ENCODE measurements at places on chromosomes 1 and 21. TPM values are rescaled to one million over a fixed set of nuclear protein-coding genes. Genes with fewer than 3 reads are reported as not detected.

DNA sequence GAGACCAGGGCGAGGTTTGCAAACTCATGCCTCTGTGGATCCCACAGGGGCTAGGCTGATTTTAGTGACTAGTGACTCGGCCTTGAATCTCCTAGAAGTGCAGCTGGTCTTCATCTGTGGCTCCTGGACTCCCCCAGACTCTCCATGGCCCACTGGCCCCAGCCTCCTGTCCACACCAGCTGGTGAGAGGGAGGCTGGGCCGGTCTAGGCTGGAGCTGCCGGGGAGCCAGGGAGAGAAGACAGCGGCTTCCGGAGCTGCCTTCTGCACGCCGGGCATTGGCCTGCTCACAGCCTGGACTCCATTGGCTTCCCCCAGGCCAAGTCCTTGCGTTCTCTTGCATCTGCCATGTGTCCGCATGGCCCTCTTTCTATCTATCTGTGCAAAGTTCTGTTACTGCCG, 52.1 kb upstream of the COL6A1 start:
- H3K4me3 ChIP-seq: no peak overlapping the region
- no peak overlapping the region for H3K27ac ChIP-seq
- no peaks in the 10 kb centered on the region for H3K27me3 ChIP-seq
- no peaks in the 10 kb centered on the region for H3K4me1 ChIP-seq
- H3K36me3 ChIP-seq: no peaks in the 10 kb centered on the region
- DNase-seq: no peak

The CFAP74 gene
- not detected for polyA plus RNA-seq

DNA sequence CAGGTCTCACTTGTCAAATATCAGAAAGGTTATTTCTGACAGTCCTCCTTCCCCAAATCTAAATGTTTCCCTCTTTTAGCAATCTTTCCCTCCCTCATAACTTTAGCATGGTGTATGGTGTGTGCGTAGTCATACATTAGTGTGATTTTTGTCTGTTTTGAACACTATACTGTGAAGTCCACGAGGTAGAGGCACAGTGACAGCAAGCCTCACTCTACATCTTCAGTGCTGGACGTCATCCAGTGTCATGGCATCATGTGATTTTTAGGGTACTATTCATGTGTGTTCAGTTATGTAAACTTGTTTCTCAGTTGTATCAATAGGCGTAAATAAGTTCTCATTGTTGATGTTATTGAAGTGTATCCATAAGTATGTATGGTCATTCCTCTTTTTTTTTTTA, 39.1 kb downstream of the DYRK1A start:
- H3K27ac ChIP-seq: no peak overlapping the region
- no peaks in the 10 kb centered on the region for H3K36me3 ChIP-seq
- no peaks in the 10 kb centered on the region for H3K27me3 ChIP-seq
- no peak overlapping the region for H3K4me3 ChIP-seq

- peaks cover 2% of the 10 kb centered on the region for H3K36me3 ChIP-seq
- peaks cover 95% of the 10 kb centered on the region for H3K4me1 ChIP-seq
- DNase-seq: no peak
Observed at GRCh38 chr1:18948913-18949685, 7.4 kb downstream of the IFFO2 start.

GRCh38 chr1:17113963-17114362, 5.3 kb downstream of the PADI2 start:
- H3K4me1 ChIP-seq: peaks cover 14% of the 10 kb centered on the region
- H3K27me3 ChIP-seq: peaks cover 14% of the 10 kb centered on the region
- no peak overlapping the region for H3K4me3 ChIP-seq

- H3K27me3 ChIP-seq: peaks cover 30% of the 10 kb centered on the region
- H3K36me3 ChIP-seq: no peaks in the 10 kb centered on the region
- no peak for DNase-seq
- peak overlapping the region; percentile 32 for H3K4me3 ChIP-seq
- peaks cover 25% of the 10 kb centered on the region for H3K4me1 ChIP-seq
Observed at GRCh38 chr1:21622466-21623315, 46.5 kb downstream of the RAP1GAP start.

DNA sequence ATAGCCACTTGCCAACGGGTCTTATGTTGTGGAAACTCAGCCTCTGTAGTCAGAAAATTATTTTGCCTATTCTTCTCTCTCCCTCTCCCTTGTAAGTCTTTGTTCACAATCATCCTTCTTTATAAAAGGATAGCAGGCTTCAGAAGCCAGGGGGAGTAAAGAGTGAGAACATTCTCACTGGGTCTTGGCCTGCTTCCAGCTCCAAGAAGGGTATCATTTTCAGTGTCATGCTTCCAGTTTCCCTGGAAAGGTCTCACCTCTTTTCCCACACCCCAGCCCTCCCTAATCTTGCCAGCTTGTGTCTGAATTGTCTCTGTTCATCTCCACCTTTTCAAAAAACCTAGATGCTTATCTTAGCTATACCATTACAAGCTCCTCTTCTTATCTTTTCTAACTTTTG, 346.2 kb upstream of the LRRC7 start:
- no peaks in the 10 kb centered on the region for H3K4me1 ChIP-seq
- no peak overlapping the region for H3K27ac ChIP-seq
- no peaks in the 10 kb centered on the region for H3K36me3 ChIP-seq
- H3K27me3 ChIP-seq: no peaks in the 10 kb centered on the region
- no peak overlapping the region for H3K4me3 ChIP-seq
- no peak for DNase-seq

- no peak overlapping the region for H3K27ac ChIP-seq
- peaks cover 16% of the 10 kb centered on the region for H3K4me1 ChIP-seq
Observed at GRCh38 chr1:165695031-165695430, 3.3 kb downstream of the ALDH9A1 start.

GRCh38 chr1:41791667-41792484, 126.8 kb downstream of the HIVEP3 start:
- H3K27ac ChIP-seq: no peak overlapping the region
- H3K4me3 ChIP-seq: no peak overlapping the region
- H3K4me1 ChIP-seq: no peaks in the 10 kb centered on the region
- peaks cover 2% of the 10 kb centered on the region for H3K27me3 ChIP-seq
- H3K36me3 ChIP-seq: no peaks in the 10 kb centered on the region
- DNase-seq: no peak

The RNF207 gene
- 8.5 TPM for polyA plus RNA-seq

GRCh38 chr1:211323156-211324063, 3.2 kb upstream of the TRAF5 start:
- H3K27ac ChIP-seq: no peak overlapping the region
- H3K36me3 ChIP-seq: no peaks in the 10 kb centered on the region

GRCh38 chr21:27631471-27631870, 664.6 kb upstream of the ADAMTS5 start:
- no peaks in the 10 kb centered on the region for H3K27me3 ChIP-seq
- H3K4me1 ChIP-seq: no peaks in the 10 kb centered on the region
- no peak overlapping the region for H3K27ac ChIP-seq

GRCh38 chr1:173422456-173422976, 54.6 kb upstream of the PRDX6 start:
- no peaks in the 10 kb centered on the region for H3K36me3 ChIP-seq
- DNase-seq: no peak
- H3K27me3 ChIP-seq: no peaks in the 10 kb centered on the region
- H3K27ac ChIP-seq: no peak overlapping the region
- H3K4me1 ChIP-seq: peaks cover 39% of the 10 kb centered on the region
- no peak overlapping the region for H3K4me3 ChIP-seq

DNA sequence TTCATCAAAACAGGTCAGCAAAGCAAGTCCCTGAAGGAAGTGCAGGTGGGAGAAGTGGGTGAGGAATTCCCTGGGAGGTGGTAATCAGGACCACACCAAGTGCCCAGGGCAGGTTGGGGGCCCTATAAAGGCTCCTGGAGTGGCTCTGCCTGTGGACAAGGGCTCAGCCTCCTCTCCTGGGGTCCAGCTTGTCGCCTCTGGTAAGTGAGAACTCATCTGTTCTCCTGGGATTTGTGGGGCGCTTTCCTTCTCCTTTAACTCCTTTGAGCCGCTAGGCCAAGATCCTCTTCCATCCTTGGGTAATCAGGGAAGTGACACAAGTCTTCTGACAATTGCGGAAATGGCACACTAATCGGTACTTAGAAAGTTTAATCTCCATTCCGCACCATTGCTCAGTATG, at the start of gene SPRR4:
SPRR4 (plus strand) TSS at position 154 of the 400 bp plus-strand sequence. CDS start 1,243 bp downstream, outside the sequence.
- DNase-seq: no peak
- no peak within 1 kb of the TSS for H3K4me3 ChIP-seq
- H3K4me1 ChIP-seq: peaks cover 27% of the 10 kb centered on the region
- no peak within 1 kb of the TSS for H3K27ac ChIP-seq

GRCh38 chr1:111503585-111504060, at the start of the genes ADORA3 and TMIGD3:
ADORA3 (minus strand) TSS chr1:111503633; CDS start chr1:111503354, 279 bp downstream.
TMIGD3 (minus strand) TSS chr1:111503633; CDS start chr1:111503354, 279 bp downstream.
- no peak within 1 kb of the TSS for H3K4me3 ChIP-seq
- H3K27ac ChIP-seq: no peak within 1 kb of the TSS
- peaks cover 14% of the 10 kb centered on the region for H3K4me1 ChIP-seq
- no peaks in the 10 kb centered on the region for H3K36me3 ChIP-seq
- DNase-seq: no peak
- H3K27me3 ChIP-seq: peaks cover 13% of the 10 kb centered on the region

- H3K27ac ChIP-seq: no peak overlapping the region
- H3K36me3 ChIP-seq: no peaks in the 10 kb centered on the region
- peak; percentile 36 for DNase-seq
- H3K4me1 ChIP-seq: peaks cover 21% of the 10 kb centered on the region
- H3K27me3 ChIP-seq: peaks cover under 1% of the 10 kb centered on the region
Observed at GRCh38 chr1:42142894-42143675, 10.1 kb upstream of the GUCA2B start.

GRCh38 chr1:117181630-117182041, 29.1 kb downstream of the VTCN1 start:
- H3K36me3 ChIP-seq: no peaks in the 10 kb centered on the region
- no peak overlapping the region for H3K27ac ChIP-seq
- no peaks in the 10 kb centered on the region for H3K27me3 ChIP-seq
- H3K4me1 ChIP-seq: no peaks in the 10 kb centered on the region

DNA sequence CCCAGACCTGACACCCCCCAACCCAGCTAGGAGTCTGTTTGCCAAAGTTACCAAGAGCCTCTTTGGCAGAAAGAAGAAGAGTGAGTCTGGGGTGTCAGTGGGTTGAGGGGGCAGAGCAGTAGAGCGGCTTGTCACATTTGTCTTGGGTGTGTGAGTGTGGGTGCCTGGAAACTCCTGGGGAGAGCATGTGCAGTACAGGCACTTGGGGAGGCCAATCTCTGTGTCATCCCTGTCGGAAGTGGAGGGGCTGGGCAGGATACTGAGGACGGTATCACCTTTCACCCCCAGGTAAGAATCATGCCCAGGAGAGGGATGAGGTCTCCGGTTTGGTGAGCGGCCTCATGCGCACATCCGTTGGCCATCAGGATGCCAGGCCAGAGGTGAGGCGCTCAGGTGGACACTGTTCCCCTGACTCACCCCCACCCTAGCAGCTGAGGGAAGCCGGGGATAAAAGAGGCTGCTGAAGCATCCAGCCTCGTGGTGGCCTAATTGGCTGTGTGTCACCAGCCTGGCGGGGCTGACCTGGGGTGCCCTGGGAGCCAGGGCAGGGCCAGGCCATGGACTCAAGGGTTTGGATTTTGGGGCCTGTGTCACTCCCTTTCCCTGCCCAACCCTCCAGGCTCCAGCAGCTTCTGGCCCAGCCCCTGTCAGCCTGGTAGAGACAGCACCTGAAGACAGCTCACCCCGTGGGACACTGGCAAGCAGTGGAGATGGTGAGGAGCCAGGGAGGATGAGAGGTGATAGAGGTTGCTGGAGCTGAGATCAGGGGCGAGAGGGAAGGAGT, 3.3 kb downstream of the PLK3 start:
- H3K27ac ChIP-seq: peak overlapping the region; percentile 41
- DNase-seq: no peak
- H3K36me3 ChIP-seq: peaks cover 29% of the 10 kb centered on the region
- no peak overlapping the region for H3K4me3 ChIP-seq
- H3K4me1 ChIP-seq: peaks cover 52% of the 10 kb centered on the region

GRCh38 chr1:240409615-240410014, 202.3 kb downstream of the GREM2 start:
- no peaks in the 10 kb centered on the region for H3K36me3 ChIP-seq
- H3K27me3 ChIP-seq: no peaks in the 10 kb centered on the region
- no peak for DNase-seq
- no peaks in the 10 kb centered on the region for H3K4me1 ChIP-seq
- no peak overlapping the region for H3K4me3 ChIP-seq

GRCh38 chr1:29441916-29442668, 205.8 kb downstream of the PTPRU start:
- peaks cover 24% of the 10 kb centered on the region for H3K27me3 ChIP-seq
- no peaks in the 10 kb centered on the region for H3K4me1 ChIP-seq
- no peaks in the 10 kb centered on the region for H3K36me3 ChIP-seq
- no peak overlapping the region for H3K4me3 ChIP-seq
- DNase-seq: no peak

DNA sequence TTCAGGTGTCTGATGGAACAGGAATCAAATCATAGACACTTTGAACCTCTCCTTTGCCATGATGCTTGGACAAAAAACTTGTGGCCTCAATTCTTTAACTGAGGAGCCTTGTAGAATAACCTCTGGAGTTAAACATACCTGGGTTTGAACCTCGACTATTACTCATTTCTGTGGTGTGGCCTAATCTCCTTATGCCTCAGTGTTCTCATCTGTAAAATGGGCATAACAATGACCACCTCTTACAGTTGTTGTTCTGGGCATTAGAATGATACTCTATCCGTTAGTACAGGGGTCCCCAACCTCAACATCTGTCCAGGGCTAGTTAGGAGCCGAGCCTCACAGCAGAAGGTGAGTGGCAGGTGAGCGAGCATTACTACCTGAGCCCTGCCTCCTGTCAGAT, 137.2 kb downstream of the ROR1 start:
- peaks cover 14% of the 10 kb centered on the region for H3K4me1 ChIP-seq
- H3K27ac ChIP-seq: no peak overlapping the region
- no peak overlapping the region for H3K4me3 ChIP-seq
- no peaks in the 10 kb centered on the region for H3K27me3 ChIP-seq
- DNase-seq: no peak

GRCh38 chr1:16420424-16421118, 16.7 kb downstream of the SPATA21 start:
- H3K36me3 ChIP-seq: no peaks in the 10 kb centered on the region
- no peaks in the 10 kb centered on the region for H3K4me1 ChIP-seq
- peaks cover 7% of the 10 kb centered on the region for H3K27me3 ChIP-seq
- no peak for DNase-seq
- H3K27ac ChIP-seq: no peak overlapping the region
- H3K4me3 ChIP-seq: no peak overlapping the region

DNA sequence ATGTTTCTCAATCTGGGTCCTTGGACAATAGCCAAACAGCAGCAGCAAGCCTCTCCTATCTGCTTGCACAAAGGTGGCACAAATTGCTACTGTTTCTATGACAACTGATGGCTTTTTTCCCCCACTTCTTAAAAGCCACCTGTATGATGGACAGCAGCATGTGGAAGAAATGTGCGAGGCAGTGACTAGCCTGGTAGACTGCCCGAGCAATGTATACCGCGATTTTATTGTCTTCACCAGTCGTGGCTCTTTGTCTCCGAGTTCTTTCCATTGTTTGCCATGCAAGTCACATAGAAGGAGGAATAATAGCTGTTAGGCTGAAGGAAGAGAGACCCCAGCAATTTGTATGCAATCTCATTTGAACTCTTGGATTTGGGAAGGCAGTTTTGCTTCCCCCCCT, 79.4 kb downstream of the S1PR1 start:
- H3K27me3 ChIP-seq: peaks cover 8% of the 10 kb centered on the region
- H3K4me1 ChIP-seq: no peaks in the 10 kb centered on the region
- no peak overlapping the region for H3K4me3 ChIP-seq
- no peak overlapping the region for H3K27ac ChIP-seq
- no peaks in the 10 kb centered on the region for H3K36me3 ChIP-seq

GRCh38 chr21:26888931-26889330, 43.7 kb upstream of the ADAMTS1 start:
- no peaks in the 10 kb centered on the region for H3K27me3 ChIP-seq
- H3K27ac ChIP-seq: no peak overlapping the region
- no peaks in the 10 kb centered on the region for H3K4me1 ChIP-seq
- H3K4me3 ChIP-seq: no peak overlapping the region
- no peak for DNase-seq

The MSH4 gene
- polyA plus RNA-seq: 0.10 TPM
